ENCODE measurements at places on chromosomes 4 and X. TPM values are rescaled to one million over a fixed set of nuclear protein-coding genes. Genes with fewer than 3 reads are reported as not detected.

BCORL1 gene
- 5.1 TPM for total RNA-seq

DNA sequence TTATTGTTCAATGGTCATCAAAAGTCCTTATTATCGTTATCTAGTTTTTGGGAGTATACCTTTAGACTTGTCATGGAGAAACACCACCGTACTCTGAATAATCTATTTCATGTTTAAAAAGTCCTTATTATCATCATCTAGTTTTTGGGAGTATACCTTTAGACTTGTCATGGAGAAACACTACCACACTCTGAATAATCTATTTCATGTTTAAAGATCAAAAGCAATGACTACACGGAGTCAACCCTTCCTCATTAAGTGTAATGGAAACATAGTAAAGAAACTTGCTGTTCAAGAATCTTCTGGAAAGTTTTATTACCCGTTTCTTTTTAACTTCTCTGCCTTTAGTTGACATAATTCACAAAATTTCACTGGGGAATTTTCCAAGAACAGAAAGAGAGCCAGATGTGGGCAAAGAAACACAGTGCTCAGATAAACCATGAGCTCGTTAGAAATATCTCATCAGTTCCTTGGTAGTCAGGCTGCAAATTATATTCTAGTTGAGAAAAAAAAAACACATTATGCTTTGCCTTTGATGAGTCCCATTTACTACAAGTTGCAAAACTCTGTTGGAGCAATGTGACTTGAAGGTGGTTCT is 158.8 kb downstream of the AFAP1 start:
- no peaks in the 10 kb centered on the region for H3K4me1 ChIP-seq
- no peak overlapping the region for H3K27ac ChIP-seq
- no peak overlapping the region for H3K4me3 ChIP-seq
- no peak for DNase-seq
- H3K36me3 ChIP-seq = peaks cover 37% of the 10 kb centered on the region

DNA sequence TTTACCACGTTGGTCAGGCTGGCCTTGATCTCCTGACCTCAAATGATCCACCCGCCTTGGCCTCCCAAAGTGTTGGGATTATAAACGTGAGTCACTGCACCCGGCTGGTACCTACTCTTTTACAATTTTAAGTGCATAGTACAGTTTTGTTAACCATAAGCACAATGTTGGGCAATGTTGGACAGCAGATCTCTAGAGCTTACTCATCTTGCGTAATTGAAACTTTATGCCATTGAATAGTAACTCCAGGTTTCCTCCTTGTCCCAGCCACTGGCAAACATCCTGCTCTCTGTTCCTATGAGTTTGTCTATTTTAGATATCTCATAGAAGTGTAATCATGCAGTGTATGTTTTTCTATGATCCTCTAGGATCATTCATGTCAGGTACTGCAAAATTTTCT is 9.3 kb upstream of the CPE start:
- no peaks in the 10 kb centered on the region for H3K27me3 ChIP-seq
- peaks cover 6% of the 10 kb centered on the region for H3K36me3 ChIP-seq
- DNase-seq = peak; percentile 94
- H3K27ac ChIP-seq = no peak overlapping the region
- no peak overlapping the region for H3K4me3 ChIP-seq

GRCh38 chr4:76214177-76214675 is 602 bp upstream of the SCARB2 start:
- H3K36me3 ChIP-seq = no peaks in the 10 kb centered on the region
- H3K4me3 ChIP-seq = peak overlapping the region; percentile 74
- no peak for DNase-seq
- peak overlapping the region; percentile 78 for H3K27ac ChIP-seq
- H3K4me1 ChIP-seq = peaks cover 53% of the 10 kb centered on the region

DNA sequence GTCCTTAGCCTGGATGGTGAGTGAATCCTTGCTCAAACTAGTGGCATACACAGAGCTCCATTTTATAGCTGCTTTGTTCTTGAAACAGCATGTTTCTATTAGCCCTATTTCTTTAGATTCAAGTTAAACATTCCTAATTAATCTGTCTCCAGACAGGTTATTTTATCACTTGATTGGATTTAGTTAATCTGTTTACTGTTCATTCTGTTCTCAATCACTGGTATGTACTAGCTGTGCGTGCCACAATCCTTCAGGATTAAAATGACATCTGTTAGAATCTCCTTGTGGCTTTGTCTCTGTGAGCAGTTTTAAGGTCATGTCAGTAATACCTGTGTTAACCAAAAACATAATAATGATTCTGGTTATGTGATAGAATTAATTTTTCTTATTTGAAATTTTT is 36.5 kb downstream of the PTPN13 start:
- no peak for DNase-seq
- H3K27ac ChIP-seq = no peak overlapping the region
- no peaks in the 10 kb centered on the region for H3K27me3 ChIP-seq
- H3K4me1 ChIP-seq = no peaks in the 10 kb centered on the region

GRCh38 chr4:41802590-41802989 is 54.1 kb upstream of the PHOX2B start:
- H3K27ac ChIP-seq = no peak overlapping the region
- no peaks in the 10 kb centered on the region for H3K4me1 ChIP-seq
- H3K36me3 ChIP-seq = no peaks in the 10 kb centered on the region
- DNase-seq = no peak
- H3K4me3 ChIP-seq = no peak overlapping the region

GLRB gene
- 5.9 TPM for total RNA-seq

ITIH6 gene
- total RNA-seq = not detected

GRCh38 chrX:97740886-97741285 is 857.2 kb downstream of the RPA4 start:
- no peak overlapping the region for H3K27ac ChIP-seq
- peaks cover 22% of the 10 kb centered on the region for H3K27me3 ChIP-seq
- peak; percentile 28 for DNase-seq
- H3K36me3 ChIP-seq = no peaks in the 10 kb centered on the region

STK26 gene
- total RNA-seq = 17.5 TPM

FGF5 gene
- not detected for total RNA-seq

GRCh38 chrX:118189000-118189399 is 72.4 kb upstream of the KLHL13 start:
- H3K27me3 ChIP-seq = peaks cover 21% of the 10 kb centered on the region
- no peaks in the 10 kb centered on the region for H3K4me1 ChIP-seq
- H3K4me3 ChIP-seq = no peak overlapping the region

GRCh38 chrX:152936306-152936705 is 38.4 kb downstream of the ZNF185 start:
- no peaks in the 10 kb centered on the region for H3K27me3 ChIP-seq
- DNase-seq = no peak
- H3K4me1 ChIP-seq = no peaks in the 10 kb centered on the region
- H3K36me3 ChIP-seq = no peaks in the 10 kb centered on the region

- H3K4me1 ChIP-seq = no peaks in the 10 kb centered on the region
- H3K4me3 ChIP-seq = no peak overlapping the region
- no peaks in the 10 kb centered on the region for H3K27me3 ChIP-seq
- no peaks in the 10 kb centered on the region for H3K36me3 ChIP-seq
- no peak overlapping the region for H3K27ac ChIP-seq
- DNase-seq = no peak
Observed at GRCh38 chr4:33886356-33886755, 2358.0 kb downstream of the ARAP2 start.

SSX1 gene
- total RNA-seq = not detected

DNA sequence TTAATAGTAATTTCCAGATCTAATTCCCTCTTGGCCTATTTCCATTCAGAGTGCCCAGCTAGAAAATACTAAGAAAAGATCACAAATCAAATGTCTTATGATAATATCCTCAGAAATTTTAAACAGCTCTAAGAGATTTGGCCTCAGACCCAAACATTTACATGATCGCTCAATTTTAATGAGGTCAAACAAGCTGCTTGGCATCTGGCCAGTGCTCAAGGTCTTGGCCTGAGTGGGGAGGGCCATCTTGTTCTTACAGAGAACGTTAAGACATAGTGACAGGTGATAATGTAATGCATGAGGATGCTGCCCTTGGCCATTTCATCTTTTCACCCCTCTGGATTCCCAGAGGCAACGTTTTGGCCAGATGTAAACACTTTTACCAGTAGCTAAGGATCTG is 159.2 kb upstream of the SLC7A11 start:
- H3K4me3 ChIP-seq = no peak overlapping the region
- no peak overlapping the region for H3K27ac ChIP-seq
- no peaks in the 10 kb centered on the region for H3K27me3 ChIP-seq

CACNA1F gene
- not detected for total RNA-seq

GRCh38 chrX:72348247-72348979 is 42.7 kb upstream of the CITED1 start:
- H3K4me3 ChIP-seq = no peak overlapping the region
- no peak for DNase-seq
- H3K4me1 ChIP-seq = no peaks in the 10 kb centered on the region

DNA sequence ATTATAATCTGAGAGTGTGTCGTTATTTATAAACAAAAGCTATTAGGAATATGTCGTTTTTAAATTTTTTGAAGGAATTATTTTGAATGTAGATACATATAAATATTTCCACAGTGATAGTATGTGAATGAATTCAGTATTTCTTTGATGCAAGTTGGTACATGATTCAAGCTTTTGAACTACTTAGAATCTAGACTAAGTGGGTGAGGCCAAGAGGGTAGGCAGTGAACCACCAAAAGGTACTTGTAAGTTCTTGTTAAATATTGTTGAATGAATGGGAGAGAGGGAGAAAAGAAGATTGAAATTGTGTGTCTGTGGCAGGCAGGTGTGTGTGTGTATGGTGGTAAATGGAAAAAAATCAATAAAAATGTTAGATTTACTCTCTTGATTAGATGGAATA is 69.6 kb downstream of the ARFIP1 start:
- peak overlapping the region; percentile 74 for H3K27ac ChIP-seq
- H3K27me3 ChIP-seq = no peaks in the 10 kb centered on the region
- H3K4me3 ChIP-seq = no peak overlapping the region
- H3K36me3 ChIP-seq = peaks cover 9% of the 10 kb centered on the region
- H3K4me1 ChIP-seq = peaks cover 22% of the 10 kb centered on the region

DNA sequence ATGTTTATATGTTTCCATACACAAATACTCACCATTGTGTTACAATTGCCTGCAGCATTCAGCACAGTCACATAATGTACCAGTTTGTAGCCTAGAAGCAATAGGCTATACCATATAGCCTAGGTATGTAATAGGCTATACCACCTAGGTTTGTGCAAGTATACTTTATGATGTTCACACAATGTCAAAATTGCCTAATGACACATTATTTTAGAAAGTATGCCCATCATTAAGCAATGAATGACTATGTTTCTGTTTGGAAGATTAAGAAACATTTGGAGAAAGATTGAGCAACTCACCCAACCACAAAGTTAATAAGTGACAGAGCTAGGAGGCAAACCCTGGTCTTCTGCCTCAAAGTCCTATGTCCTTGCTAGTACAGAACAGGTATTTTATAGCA is 96.8 kb upstream of the GRIA3 start:
- no peak overlapping the region for H3K27ac ChIP-seq
- peaks cover 6% of the 10 kb centered on the region for H3K36me3 ChIP-seq
- no peaks in the 10 kb centered on the region for H3K27me3 ChIP-seq
- peak; percentile 80 for DNase-seq
- peaks cover 36% of the 10 kb centered on the region for H3K4me1 ChIP-seq

ARHGAP36 gene
- not detected for total RNA-seq

- H3K4me3 ChIP-seq = no peak overlapping the region
- H3K4me1 ChIP-seq = no peaks in the 10 kb centered on the region
- no peak overlapping the region for H3K27ac ChIP-seq
- H3K36me3 ChIP-seq = no peaks in the 10 kb centered on the region
Observed at GRCh38 chr4:16118090-16118489, 34.3 kb upstream of the PROM1 start.

GRCh38 chr4:186932196-186932595 is 208.5 kb upstream of the FAT1 start:
- no peaks in the 10 kb centered on the region for H3K27me3 ChIP-seq
- H3K4me3 ChIP-seq = no peak overlapping the region
- no peaks in the 10 kb centered on the region for H3K36me3 ChIP-seq
- DNase-seq = no peak
- peaks cover 29% of the 10 kb centered on the region for H3K4me1 ChIP-seq
- peak overlapping the region; percentile 37 for H3K27ac ChIP-seq

DNA sequence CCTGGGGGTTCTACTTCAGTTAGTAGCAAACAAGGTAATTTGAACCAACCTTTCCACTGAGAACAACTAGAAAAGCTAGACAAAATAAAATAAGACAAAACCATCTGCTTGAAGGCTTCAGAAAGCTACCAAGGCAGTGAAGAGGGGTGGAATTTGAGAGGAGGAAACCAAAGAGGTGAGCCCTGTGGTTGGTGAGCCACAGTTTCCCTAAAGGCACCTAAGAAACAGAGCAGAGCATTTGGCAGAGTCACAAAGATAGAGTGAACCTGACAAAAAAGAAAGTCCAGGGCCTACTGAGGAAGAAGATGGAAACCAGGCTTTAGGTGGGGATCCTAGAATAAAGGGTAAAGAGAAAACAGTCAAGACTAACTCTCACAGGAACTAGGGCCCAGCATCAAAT is 44.3 kb downstream of the CHST7 start:
- no peak overlapping the region for H3K27ac ChIP-seq
- no peak for DNase-seq
- H3K27me3 ChIP-seq = peaks cover 62% of the 10 kb centered on the region
- peaks cover 29% of the 10 kb centered on the region for H3K36me3 ChIP-seq
